Mucosa of gallbladder (tissue), 1 donor: ENCODE measurements at places on chromosomes 6 and 20. TPM values are rescaled to one million over a fixed set of nuclear protein-coding genes. Genes with fewer than 3 reads are reported as not detected.
A peak's percentile ranks its signal among the peaks of the same experiment; 100 is the strongest.

The ADISSP gene
- 61.1 TPM for total RNA-seq

The ADAM33 gene
- 67.3 TPM for total RNA-seq

The GABRR1 gene
- not detected for total RNA-seq

The DSN1 gene
- 8.7 TPM for total RNA-seq

The ARMC12 gene
- 1.1 TPM for total RNA-seq

The TENT5A gene
- 26.6 TPM for total RNA-seq

The TOX2 gene
- total RNA-seq: 4.5 TPM

The CRISP2 gene
- total RNA-seq: 9.8 TPM

The THEMIS gene
- total RNA-seq: 2.8 TPM

The SRMS gene
- not detected for total RNA-seq

The XKR7 gene
- not detected for total RNA-seq

The POPDC3 gene
- total RNA-seq: 0.26 TPM

The TMEM170B gene
- 4.5 TPM for total RNA-seq

The BPI gene
- 0.72 TPM for total RNA-seq

The CYP39A1 gene
- total RNA-seq: 18.5 TPM

The CD40 gene
- 15.8 TPM for total RNA-seq

The GINM1 gene
- 45.0 TPM for total RNA-seq

The GSTA1 gene
- total RNA-seq: 382 TPM

The TCP11 gene
- not detected for total RNA-seq

The SLC13A3 gene
- total RNA-seq: 1.5 TPM

DNA sequence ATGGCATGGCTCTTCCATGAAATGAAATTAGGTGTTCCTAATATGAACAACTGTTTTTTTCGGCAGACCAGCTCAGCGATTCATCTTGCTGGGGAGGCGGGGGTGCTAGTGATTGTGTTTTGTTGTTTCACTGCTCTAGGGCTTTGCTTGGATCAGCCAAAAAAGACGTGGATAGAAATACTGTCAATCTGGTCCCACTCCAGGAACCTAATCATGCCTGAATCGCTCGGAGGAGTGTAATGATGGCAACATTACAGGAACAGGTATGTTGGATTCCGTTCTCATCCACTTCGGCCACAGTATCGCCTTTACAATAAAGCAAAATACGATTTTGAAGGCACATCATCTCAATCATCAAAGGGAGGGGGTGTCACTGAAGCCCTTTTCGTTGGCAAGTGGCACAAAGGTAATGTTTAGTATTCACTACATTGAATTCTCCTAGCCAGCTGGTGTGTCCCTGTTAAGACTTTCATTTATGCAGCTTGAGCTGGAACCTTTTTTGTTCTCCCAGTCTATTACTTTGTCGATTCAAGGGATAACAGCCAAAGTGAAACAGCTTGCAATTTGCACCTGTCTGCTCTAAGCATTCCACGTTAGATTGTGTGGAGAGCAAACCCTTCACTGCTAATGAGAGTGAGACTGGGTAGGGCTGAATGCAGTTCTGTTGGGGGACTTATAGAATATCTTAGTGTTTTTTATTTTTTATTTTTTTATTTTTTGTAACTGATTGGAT, 477.7 kb downstream of the TFAP2A start:
- no peak for DNase-seq

DNA sequence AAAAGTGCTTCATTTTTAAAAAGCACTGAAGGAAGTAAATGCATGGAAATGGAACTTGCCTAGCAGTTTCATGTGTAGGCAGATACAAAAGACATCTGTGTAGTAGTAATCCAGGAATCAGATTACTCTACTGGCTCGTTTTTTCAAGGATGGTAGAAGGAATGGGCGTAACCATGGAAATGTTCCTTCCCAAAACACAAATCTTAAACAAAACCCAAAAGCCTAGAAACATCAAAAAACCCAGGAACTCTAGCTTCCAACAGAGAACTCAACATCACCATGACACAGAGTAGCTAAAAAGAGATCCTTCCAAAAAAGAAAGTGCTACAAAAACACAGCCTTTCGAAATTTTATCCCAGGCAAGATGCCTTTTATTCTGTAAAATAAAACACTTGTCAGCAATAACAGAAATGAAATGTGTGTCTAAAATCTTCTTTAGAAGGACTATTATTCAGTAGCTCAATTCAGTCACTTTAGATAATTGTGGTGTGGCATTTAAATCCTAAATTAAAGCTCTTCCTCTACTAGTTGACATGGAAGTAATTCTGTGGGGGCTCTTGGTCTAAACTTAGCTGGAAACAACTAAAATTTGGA, 81.7 kb downstream of the FAM217A start:
- no peak for DNase-seq

GRCh38 chr6:39370390-39370789, 47.9 kb upstream of the KCNK16 start:
- DNase-seq: no peak

DNA sequence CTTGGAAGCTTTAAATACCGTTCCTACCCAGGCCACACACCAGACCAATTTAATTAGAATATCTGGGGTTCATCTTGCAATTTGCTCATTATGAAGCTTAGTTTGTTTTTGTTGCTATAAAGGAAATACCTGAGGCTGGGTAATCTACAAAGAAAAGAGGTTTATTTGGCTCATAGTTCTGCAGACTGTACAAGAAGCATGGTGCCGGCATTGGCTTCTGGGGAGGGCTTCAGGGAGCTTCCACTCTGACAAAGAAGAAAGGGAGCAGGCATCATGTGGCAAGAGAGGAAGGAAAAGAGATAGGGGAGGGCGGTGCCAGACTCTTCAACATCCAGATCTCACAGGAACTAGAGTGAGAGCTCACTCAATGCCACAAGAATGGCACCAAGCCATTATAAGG, 73.6 kb downstream of the RNF182 start:
- no peak for DNase-seq

DNA sequence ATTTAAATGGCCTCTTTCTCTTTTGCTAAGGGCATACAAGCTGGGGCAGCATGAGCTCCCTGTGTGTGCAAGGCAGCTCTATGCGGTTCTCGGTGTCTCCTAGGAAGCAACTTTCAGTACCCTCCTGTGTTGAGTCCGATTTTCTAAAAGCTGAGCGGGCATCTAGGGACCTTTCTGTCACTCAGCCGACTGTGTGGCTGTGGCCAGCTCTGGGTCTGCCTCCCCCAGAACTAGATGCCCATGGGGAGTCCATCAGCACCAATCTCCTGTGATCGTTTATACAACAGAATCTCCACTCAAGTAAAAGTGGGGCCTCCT, 7.5 kb downstream of the NELFCD start:
- no peak for DNase-seq

GRCh38 chr6:106486236-106486635, 125.7 kb downstream of the CRYBG1 start:
- no peak for DNase-seq

GRCh38 chr20:58723628-58723984, 31.0 kb downstream of the NPEPL1 start:
- DNase-seq: no peak

DNA sequence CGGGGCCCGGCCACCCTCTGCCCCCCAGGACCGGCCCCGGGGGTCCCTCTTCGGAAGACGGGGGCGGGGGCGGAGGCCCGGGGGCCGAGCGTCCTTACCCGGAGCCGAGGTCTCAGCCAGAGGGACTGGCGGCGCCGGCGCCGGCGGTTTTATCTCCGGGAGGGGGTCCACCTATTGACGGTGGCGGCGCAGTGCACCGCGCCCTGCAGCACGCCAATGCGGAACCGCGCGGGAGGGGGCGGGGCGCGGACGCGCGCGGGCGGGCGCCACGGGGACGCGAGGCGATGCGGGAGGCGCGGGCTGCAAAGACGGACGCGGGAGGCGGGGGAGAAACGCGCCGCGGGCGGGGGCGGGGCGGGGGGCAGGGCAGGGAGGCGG, at the start of gene EEF1A2:
TSS of gene EEF1A2 (minus strand) at position 124 of the 378 bp plus-strand sequence. CDS start 1,320 bp downstream, outside the sequence.
- DNase-seq: no peak

DNA sequence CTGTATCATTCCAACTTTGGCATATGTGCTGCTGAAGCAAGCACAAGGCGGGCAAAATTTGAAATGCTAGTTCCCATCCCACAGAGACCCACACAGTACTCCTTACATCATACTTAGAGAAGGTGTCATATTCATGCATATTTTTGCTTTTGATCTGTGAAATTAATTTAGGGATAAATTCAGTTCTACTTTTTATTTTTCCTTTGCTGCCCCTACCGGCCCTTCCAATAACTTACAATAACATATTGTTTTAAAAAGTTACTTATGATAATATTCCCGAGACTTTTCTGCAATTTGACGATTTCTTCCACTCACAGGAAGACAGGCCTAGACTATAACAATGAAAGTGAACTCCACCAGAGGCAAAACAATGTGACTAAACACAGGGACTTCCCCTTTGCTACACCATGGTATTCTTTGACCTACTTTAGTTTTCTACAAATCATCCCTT, 35.0 kb downstream of the SESN1 start:
- no peak for DNase-seq

DNA sequence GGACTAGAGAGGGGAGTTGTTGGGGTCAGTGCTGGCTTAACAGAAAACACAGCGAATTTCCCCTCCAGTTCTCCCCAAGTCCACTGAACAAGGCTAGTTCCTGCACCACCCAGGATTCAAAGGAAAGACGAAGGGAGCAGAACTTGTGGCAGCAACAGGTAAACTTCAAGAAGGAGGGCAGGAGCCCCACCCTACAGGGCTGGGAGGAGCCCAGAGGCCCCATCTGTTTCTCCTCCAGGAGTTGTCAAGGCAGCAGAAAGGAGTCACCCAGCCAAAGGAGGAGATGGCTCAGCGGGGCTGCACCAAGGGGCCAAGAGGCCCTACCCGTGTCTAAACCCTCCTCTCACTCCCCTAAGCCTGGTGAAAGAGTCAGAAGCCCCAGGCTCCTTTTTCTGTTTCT, 1.7 kb downstream of the SAPCD1 start:
- no peak for DNase-seq

- DNase-seq: no peak
Measured at GRCh38 chr6:1624058-1624850, 14.5 kb downstream of the FOXC1 start.

GRCh38 chr20:48556956-48557355, 270.8 kb downstream of the PREX1 start:
- no peak for DNase-seq

DNA sequence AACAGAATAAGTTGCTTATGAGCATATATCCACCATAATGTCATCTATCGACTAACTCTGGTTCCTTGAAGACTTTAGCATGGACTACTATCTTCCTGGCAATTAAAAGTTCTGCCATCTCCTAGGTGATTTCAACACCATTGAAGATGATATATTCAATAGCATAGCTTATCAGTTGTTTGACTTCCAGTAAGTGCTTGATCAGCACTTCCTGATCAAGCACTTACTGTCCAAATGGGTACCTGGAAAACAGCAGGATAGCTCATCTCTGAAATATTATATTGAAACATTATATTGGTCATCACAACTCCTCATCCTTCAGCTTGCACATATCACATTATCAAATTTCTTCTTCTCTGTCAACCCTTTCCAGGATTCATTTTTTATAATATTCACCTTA, 75.5 kb upstream of the HMGCLL1 start:
- no peak for DNase-seq

DNA sequence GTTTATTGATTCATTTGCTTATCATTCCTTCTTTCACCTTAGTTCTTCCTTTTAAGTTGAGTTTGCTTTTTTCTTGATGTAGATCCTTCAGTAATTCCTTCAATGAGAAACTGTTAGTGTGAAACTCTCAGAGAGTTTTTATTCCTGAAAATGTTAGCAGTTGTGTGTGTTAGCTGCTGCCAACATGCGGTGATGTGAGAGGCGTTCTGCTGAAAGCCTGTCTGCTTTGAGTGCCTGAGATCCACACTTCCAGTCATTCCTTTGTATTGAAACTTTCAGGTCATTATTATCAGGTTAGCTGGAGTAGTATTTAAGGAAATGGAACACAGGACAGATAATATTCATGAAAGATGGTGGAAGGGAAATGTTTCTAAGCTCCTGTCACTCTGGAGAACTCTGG, 70.0 kb upstream of the SUPT3H start:
- DNase-seq: no peak

- DNase-seq: peak; percentile 18
Measured at GRCh38 chr6:154732538-154733182, 556 bp upstream of the SCAF8 start.

DNA sequence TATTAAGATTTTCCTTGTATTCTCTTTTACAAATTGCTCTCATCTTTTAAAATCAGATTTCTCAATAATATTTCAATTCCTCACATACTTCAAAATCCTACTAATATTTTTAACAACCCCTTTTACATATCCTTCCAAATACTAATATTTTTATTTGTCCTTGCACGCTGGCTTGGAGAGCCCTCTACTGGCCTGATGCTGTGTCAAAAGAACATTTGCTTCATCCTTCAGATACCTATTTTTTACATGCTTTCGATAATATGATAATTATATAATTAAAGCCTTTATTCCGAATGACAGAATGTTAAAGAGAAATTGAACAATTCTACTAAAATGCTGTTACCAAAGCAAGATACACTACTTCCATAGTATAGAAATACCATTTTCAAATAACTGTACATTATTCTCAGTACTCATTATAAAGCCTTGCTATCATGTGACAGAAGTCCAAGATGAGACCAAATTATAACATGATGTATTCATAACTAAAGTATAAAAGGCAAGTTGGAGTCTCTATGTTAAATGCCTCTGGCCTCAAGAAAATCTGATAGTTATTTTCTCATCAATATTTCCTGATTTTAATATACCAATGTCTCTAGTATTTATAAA, 39.0 kb upstream of the PLN start:
- DNase-seq: no peak

DNA sequence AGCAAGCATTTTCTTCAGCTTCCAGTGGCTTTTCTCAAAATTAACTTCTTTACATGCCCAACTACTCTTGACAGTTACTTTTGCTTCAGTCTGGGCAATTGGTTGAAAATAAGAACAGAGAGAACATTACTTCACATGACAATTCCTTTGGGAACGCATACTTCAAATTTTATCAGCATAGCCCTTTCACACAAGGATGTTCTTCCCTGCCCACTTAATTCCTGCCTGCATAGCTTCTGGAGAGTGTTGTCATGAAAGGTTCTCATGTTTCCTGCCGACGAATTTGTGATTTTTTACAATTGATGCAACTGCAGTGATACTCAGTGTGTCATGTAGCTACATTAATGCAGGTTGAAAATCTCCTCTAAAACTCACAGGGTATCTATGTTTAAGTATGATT, 22.0 kb upstream of the SNRNP48 start:
- no peak for DNase-seq

DNA sequence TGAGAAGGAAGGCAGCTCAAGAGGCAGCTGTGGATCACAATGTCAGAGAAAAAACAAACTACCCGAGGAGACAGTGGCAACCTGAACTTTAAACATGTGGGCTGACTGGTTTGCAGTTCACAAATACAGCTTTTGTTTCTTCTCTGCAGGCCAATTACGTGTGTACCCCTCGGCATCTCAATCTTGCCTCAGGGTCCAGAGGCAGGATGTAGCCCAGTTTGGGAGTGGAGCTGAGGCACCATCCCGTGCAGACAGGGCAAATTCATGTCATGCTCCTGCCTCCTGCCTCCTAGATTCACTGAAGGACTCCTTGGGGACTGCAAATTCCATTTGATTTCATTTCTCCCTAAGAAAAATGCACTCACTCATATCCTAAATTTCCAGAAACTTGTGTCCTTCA, 94.2 kb upstream of the KCNK16 start:
- no peak for DNase-seq
